Activated CD4-positive, CD25-positive, alpha-beta regulatory T cell treated with anti-CD3 and anti-CD28 coated beads, Interleukin-2, amount 50 U/mL, for 72 hours (primary cell): ENCODE measurements at places on chromosomes 1 and 21.

DNA sequence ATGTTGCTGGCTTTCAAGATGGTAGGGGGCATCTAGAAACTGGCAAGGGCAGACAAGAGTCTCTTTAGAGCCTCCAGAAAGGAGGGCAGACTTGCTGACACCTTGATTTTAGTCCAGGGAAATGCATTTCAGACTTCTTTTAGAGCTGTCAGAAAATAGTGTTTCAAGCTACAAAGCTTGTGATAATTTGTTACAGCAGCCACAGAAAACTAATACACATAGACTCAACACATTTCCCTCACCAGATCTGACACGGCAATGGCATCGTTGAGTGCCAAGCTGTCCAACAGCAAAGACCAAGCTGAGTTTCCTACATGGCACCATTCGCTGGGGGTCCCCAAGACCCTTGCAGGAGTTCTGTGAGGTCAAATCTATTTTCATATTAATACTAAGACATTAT, 62.0 kb downstream of the SLC9A1 start:
- no peak for DNase-seq

DNA sequence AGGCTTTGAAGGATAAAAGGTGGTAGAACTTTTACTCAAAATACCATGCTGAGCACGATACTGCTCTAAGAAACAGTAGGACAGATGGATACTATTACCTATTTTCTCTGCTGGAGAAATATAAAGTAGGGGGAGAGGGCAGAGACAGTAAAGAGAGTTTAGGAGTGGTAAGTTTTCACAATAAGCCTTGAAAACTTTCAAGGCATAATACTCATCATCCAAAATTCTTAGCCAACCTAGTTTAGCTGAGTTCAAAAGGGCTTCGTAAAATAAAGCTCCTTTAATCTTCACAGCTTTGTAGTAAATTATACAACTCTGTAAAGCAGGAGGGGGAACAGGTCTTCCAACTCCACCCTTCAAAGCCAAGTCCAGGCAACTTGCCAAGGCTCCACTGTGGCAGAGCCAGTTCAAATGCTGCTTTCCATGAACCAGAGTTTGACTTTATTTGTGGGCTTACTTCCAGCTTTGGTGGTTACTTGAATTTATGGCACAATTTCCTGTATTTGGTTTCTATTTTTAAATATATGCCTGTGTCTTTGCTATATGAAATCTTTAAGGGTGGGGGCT, 15.5 kb downstream of the TEX38 start:
- DNase-seq: no peak

DNA sequence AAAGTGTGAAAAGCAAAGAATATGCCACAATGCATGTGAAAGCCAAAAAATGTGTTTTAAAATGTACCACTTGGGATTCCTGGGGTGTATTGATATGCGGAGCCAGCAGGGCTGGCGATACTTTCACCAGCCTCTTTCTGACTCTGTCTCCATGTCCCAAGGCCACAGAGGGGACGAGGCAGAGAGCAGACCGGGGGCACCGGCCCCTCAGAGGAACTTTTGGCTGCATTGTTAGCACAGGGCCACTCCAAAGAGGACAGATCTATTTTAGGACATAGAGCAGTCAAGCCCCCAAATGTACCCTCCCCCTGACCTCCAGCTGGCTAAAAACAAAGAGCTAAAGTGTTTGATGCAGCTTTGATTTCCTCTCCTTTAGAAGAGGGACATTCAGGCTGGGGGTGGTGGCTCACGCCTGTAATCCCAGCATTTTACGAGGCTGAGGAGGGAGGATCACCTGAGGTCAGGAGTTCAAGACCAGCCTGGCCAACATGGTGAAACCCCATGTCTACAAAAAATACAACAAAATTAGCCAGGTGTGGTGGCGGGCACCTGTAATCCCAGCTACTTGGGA, 25.6 kb upstream of the ZNF436 start:
- DNase-seq: no peak

DNA sequence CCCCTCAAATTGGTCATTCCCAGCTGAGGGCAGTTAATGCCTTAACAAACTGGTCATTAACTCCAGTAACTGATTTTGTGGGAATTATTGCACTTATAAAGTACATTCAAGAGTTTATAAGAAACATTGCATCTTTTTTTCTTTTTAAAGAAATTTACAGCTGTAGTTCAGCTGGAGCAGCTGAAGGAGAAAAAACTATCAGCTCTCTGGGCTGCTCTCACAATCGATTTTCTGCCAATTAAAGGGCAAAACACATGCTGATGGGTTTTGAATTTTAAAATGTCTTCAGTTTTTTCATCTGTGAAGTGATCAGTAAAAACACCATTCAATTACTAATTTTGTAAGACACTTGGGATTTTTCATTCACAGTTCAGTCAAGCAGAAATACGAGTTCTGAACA, 74.7 kb downstream of the KIFAP3 start:
- no peak for DNase-seq

GRCh38 chr1:151011154-151011850, 3.1 kb downstream of the PRUNE1 start:
- no peak for DNase-seq

GRCh38 chr1:89734442-89734841, 86.4 kb upstream of the LRRC8D start:
- DNase-seq: no peak

DNA sequence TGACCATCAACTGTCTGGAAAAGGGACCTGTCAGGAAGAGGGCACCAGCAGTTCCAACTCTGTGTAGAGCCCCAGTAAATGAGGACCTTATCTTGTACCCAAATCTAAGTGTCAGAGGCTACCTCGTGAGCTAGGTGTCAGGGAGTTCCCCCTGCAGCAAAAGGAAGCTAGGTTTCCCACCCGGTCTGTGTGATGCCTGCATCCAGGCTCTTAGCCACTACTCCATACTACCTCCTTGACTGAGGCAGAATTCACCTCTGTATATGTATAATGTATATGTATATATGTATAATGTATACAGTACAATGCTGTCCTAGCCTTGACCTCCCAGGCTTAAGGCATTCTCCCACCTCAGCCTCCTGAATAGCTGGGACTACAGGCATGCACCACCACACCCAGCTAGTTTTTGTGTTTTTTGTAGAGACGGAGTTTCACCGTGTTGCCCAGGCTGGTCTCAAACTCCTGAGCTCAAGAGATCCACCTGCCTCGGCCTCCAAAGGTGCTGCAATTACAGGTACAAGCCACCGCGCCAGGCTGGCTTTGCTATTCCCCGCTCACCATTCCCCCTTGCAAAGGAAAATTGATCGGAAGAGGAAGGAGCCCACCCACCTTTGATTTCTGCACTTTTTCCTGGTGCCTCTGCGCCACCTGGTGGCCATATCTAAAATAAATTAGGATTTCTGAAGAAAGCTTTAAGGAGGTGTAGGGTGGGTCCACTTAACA, 15.7 kb upstream of the LUZP1 start:
- peak; percentile 35 for DNase-seq

DNA sequence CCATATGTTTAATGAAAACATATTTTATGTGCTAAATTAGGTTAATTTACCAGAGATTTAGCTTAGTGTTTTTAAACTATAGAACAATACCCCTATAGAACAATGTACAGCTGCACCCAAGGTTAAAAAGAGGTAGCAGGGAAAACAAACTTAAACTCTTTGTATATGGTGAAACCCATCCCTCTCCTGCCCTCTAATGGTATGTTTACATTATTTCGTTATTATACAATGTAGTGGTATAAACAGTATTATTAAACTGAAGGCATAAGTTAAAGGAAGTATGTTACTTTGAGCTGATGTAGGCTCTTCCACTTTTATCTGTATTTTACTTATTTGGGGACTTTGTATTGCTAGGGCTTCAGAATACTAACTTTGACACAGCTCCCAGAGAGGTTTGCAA, 16.7 kb upstream of the ZYG11A start:
- no peak for DNase-seq

GRCh38 chr1:204130981-204131892, 20.6 kb downstream of the ETNK2 start:
- DNase-seq: no peak

DNA sequence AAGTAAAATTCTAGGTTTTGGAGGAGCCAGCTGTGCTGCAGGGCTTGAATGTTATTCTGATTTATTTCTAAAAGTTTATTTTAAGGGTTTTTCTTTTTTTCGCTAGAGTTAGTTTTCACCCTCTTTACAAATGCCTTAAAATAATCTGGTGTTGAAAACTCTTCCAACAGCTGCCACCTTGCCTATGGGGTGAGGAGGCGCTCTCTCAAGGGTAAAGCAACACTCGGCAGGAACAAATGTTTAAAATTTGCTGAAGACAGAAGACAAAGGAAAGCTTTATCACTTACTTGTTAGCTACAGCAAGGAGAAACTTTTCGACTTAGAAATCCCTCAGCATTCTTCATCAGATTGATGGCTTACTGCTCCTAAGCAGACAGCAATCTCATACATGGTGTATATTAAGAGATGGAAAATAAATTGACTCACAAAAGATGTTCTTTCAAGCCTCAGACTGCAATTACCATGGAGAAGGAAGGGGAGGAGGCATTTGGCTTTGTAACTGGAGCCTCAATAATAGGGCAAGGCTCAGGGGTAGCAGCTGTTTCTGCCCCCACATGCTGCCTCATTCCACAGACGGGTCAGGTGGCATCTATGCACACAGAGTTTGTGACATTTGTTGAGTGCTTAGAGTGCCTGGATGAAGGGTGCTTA, 79.8 kb upstream of the RALGPS2 start:
- no peak for DNase-seq

GRCh38 chr1:165899461-165899941, 72.1 kb downstream of the UCK2 start:
- no peak for DNase-seq

- DNase-seq: no peak
These were observed 116.9 kb downstream of the KCNK1 start for GRCh38 chr1:233730809-233731208.

GRCh38 chr1:203188686-203189232, 2.3 kb upstream of the CHI3L1 start:
- DNase-seq: no peak

DNA sequence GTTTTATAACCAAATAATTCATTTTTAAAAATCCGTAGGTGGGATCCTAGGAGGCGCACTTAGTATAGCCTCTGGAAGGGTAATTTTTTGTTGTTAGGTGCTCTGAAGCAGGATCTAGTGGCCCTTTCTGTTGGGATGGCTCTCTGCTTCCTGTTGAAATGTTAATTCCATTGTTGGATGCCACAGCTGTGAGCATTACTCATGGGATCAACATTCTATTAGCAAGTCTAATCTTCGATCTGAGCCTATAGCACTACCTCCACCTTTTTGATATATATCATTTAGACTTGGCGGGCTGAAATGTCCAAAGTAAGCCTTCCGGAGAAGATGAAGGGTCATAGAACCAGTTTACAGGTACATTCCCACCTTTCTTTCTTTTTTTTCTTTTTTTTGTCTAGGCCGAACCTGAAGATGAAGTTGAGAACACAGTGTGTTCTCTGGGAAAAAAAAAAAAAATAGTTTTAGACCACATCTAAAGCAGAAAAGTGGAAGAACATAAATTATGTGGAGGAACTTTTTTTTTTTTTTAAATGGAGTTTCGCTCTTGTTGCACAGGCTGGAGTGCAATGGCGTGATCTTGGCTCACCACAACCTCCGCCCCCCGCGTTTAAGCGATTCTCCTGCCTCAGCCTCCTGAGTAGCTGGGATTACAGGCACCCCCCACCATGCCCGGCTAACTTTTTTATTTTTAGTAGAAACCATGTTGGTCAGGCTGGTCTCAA, 1.4 kb downstream of the CXADR start:
- DNase-seq: no peak

DNA sequence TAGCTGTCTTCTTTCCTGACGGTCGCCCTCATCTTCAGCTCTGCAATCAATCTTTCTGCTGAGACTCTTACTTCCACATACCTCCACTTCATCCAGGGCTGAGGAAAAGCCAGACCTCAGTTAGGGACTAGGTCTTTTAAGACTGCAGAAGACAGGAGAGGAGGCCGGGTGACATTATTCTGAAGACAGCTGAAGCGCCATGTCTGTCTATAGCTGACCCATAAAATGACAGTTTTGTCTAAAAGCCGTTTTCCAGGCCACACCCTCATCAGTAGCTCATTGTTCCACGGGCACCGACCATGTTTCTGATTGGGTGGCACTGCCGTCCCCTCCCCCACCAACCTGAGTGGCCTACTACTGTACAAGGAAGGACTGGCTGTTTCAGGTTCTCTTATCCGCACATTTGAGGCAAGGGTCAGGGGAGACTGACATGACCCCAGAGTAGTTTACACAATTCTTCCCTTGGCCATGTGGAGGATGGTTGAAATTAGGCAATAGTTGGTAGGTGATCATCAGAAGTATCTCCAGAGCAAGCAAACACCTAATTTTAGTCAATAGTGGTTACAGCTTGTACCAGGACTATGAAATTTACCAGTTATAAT, at the start of gene ADCY10:
Gene ADCY10, minus strand, starts transcription at position 240 of the 602 bp plus-strand sequence. CDS start 8,994 bp downstream, outside the sequence.
- DNase-seq: no peak

- no peak for DNase-seq
These were observed 38.5 kb downstream of the DISC1 start for GRCh38 chr1:231665101-231665500.

- no peak for DNase-seq
These were observed 1.8 kb upstream of the ZNF281 start for GRCh38 chr1:200411406-200412257.

- no peak for DNase-seq
These were observed 43.3 kb downstream of the DTL start for GRCh38 chr1:212078826-212079225.

DNA sequence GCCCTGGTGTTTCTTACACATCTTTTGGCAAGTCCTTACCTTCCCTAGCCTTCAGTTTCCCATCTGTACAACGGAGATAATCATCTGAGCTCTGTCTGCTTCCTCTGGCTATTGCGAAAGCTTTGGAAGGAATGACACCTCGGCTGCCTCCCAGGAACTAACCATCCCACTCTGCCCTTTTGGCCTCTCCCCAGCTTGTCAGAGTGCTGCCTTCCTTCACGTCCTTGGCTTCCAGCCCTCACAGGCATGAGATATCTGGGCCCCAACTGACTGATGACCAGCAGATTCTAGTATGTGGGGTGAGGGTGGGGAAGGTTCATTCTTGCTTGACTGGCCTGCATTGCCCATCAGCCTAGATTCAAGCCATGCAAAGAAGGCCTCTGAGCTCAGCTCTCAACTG, 253.1 kb upstream of the FGGY start:
- no peak for DNase-seq

- no peak for DNase-seq
These were observed 48.1 kb upstream of the COL18A1 start for GRCh38 chr21:45356653-45357435.

DNA sequence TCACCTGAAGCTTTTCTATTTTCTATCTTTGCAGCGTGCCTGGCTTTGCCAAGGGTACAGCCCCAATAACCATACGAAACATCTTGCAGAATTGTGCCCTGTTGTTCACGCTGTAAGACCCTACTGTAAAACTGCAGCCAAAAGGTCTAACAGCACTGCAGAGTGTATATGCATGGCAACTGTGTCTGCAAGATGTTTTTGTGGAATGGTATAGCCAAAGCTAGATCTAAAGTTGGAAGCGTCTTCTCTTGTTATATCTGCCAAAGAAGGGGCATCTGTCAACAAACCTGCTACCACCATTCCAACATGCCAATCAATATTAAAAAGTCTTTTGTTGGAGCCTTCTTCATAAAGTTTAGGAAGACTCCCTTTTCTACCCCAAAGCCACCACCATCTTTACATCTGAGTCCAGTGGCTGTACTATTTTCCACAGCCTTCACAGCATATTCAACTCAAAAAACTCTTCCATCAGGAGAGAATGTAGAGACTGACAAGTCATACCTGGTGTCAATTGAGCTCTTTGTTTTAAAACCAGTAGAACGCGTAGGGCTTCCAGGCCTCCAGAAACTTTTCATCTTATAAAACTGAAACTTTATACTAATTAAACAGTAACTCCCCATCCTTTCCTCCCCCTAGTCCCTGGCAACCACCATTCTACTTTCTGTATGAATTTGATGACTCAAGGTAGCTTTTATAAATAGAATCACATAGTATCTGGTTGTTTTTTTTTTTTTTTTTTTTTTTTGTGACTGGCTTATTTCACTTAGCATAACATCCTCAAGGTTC, 40.0 kb downstream of the ZSCAN20 start:
- DNase-seq: no peak
